ENCODE measurements at places on chromosomes 2 and 18.

DNA sequence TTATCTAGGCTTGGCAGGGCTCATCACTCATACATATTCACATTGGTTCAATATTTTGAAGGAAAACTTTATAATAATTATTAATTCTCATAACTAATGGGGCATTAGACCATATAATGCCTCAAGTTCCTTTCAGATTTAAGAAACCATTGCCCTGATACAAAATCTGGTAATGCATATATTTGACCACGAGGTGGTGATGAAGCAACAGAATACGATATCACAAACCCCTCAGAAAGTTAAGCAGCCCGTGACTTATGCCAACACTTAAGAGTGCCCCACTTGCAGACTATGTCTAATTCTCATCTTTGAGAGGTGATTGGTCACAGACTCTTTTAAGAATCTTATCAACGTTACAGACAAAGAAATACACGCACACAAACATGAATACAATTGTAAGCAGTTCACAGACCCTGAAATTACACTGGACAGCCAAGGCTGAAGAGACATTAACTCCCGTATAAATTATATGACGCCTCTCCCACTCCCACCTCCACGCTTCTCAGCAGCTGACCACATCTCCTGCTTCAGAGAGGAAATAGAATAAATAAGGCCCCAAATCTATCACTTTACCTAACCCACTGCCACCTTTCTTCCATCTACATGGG, 20.7 kb upstream of the DNAH6 start:
- DNase-seq, result no peak

DNA sequence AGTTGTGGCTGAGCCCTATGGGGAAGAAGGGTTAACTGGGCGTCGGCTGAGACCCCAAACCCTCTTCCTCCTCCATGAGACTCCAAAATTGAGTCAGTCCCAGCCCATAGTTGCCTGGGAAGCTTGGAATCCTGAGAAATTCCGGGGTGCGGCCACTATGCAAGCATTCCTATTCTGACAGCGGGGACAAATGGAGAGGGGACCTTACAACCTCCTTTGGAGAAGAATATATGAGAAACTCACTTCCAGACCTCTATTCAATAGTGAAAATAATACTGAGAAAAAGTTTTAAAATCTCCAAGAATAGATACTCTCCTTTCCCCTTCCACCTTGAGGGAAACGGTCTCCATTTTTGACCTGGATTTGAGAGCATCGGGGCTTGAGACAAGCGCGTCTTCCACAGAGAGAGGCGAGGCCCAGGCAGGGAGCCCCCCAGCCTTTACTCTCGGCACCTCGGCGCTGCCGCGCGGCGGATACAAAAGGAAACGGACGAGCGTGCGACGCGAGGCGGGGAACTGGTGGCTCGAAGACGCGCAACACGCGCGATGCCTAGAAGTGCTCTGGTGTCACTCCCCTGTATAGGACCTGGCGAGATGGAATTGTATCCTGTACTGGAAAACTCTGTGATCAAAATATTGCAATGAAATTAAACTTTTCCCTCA, 11.1 kb downstream of the NR4A2 start:
- DNase-seq, result no peak

DNA sequence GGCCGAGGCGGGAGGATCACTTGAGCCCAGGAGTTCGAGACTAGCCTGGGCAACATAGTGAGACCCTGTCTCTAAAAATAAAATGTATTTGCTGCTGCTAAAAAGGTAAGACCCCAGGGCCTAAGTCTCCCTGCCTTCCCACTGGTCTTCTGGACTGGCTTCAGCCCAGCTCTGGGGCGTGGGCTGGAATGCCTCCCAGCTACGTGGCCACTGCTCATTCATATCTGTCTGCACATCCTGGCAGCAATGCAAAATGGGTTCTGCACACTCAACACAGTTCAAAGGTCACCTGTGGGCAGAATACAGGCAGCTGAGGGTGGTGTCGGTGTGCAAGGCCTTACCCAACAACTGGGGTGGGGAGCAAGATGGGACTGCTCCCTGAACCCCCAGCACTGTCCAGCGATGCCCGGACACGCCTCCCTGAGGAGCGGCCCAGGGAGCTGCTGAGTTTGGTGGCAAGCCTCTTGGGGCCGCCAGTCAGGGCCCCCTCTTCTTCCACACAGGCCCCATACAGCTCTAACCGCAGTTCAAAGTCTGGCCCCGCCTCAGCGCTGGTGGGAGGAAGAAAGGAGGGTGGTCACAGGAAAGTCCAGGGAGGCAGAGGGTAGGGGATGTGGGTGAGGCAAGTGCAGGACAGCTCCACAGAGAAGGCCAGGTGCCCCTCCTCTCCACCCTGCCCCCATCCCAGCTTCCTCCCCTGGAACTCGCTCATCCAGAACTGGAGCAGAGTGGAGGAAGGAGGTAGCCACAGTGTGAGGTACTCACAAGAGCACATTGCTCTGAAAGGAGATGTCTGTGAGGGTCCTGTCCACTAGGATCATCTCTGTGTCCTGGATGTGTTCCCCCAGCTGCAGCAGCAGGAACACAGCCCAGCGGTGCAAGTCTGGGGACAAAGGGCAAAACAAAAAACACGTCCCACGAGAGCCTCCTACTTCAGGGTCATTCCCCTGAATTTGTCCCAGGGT, 8.2 kb downstream of the WDR54 start:
- DNase-seq, result no peak

GRCh38 chr2:45285311-45285710, 276.1 kb upstream of the SIX2 start:
- no peak for DNase-seq

DNA sequence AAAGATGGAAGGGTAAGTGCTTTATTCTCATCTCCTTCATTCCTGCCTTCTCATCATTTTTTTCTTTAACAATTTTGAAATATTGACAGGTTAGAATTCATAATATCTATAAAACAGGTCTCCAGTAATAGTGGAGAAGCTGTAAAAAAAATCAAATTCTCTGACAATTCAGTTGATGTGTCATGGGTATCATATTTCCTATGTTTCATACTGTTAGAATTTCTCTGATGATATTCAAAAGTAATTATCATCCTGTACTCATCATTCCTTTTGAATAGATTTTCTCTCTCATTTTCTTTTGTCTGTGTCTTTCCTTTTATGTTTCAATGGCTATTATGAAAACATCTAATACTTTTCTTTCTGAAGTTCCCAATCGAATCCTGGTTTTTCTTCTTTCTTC, 97.7 kb downstream of the CPS1 start:
- no peak for DNase-seq

- DNase-seq, result no peak
Measured at GRCh38 chr2:234797566-234798250, 154.1 kb upstream of the SH3BP4 start.

DNA sequence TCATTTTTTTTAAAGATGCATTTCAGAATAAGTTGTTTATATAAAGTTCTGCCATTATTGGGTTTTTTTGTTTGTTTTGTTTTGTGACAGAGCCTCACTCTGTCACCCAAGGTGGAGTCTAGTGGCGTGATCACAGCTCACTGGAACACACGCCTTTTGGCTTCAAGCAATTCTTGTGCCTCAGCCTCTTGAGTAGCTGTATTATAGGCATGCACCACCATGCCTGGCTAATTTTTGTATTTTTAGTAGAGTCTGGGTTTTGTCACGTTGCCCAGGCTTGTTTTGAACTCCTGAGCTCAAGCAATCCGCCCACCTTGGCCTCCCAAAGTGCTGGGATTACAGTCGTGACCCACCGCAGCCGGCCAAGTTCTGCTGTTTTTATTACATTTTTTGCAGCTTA, 72.3 kb downstream of the R3HDM1 start:
- DNase-seq, result no peak

DNA sequence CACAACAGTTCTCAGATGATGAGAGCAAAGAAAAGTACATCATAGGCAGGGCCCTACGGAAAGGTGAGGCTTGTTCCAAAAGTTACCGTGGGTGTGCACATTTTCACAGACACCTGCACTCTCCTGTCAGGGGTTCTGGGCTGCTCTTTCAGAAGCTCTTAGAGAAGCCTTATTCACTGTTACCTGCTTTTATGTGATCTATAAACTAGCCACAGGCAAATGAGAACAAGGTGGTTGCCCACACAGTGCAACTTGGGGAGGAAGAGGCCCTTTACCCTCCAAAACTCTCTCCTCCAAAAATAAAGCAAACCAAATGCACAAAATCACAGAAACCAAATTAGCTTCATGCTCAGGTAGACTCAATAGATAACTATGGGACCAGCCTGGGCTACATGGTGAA, 11.1 kb upstream of the CUL3 start:
- no peak for DNase-seq

- DNase-seq, result no peak
Measured at GRCh38 chr2:221569871-221570270, 2.2 kb downstream of the EPHA4 start.

GRCh38 chr2:217277646-217278398, 418.0 kb upstream of the TNP1 start:
- no peak for DNase-seq

- no peak for DNase-seq
Measured at GRCh38 chr2:100192825-100193224, 50.4 kb upstream of the AFF3 start.

DNA sequence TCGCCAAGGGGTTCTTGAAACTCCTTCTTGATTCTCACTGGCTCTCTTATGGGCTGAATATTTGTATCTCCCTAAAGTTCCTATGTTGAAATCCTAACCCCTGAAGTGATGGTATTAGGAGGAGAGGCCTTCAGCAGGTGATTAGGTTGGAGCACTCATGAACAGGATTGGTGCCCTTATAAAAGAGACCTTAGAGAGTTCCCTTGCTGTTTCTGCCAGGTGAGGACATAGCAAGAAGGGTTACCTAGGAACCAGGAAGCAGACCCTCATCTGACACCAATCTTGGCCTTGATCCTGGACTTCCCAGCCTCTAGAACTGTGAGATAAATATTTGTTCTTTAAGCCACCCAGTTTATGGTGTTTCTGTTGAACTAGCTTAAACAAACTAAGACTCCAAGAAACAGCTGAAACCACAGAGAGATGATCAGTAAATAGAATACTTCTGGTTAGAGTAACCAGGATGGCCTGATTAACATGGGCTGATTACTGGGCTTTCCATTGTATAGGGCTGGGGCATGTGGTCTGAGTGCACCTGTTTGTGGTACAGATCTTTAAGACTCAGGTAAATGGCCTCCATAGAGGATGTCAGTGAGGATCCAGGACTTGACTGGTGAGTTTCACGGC, 7.7 kb upstream of the CDC42EP3 start:
- DNase-seq, result no peak

- no peak for DNase-seq
Measured at GRCh38 chr2:182372661-182373060, 54.2 kb downstream of the PDE1A start.

DNA sequence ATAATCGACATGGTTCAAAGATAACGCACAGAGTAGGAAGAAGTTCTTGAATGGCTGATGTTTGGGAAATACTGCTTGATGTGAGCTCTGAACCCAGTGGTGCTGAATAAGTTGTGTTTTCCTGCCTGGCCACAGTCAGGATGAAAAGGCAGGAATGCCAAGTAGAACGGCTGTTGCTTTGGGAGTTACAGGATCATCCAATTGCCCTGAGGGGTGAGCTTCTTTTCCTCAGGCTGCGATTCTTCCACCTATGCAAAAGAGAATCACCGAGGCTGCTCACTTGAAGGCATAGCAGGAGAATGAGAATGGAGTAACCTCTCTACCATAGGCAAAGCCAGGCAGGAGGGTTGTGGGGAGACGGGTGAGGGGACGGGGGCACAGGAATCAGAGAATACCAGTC, 14.4 kb upstream of the IGFBP2 start:
- DNase-seq, result no peak

GRCh38 chr2:207467716-207468347, 61.9 kb upstream of the CREB1 start:
- no peak for DNase-seq

GRCh38 chr2:60608679-60609078, 55.2 kb upstream of the BCL11A start:
- DNase-seq, result no peak

DNA sequence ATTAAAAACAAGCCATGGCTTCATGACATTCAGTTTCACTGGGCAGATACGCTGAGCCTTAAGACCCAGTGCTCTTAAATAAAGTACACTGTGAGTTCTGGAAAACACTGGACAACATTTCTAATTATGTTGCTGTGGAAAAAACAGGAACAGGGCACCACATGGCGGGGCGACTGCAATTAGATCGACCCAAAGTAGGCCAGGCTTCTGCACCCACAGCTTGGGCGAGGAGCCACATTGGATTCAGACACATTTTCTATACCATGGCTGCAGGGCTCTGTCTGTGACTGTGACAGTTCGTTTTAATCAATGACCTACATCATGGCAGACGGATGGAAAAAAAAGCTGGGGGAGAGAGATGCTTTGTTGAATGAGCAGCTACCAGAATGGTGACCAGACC, 227.2 kb upstream of the HS6ST1 start:
- no peak for DNase-seq

- DNase-seq, result no peak
Measured at GRCh38 chr2:64383016-64383591, 70.9 kb upstream of the LGALSL start.

DNA sequence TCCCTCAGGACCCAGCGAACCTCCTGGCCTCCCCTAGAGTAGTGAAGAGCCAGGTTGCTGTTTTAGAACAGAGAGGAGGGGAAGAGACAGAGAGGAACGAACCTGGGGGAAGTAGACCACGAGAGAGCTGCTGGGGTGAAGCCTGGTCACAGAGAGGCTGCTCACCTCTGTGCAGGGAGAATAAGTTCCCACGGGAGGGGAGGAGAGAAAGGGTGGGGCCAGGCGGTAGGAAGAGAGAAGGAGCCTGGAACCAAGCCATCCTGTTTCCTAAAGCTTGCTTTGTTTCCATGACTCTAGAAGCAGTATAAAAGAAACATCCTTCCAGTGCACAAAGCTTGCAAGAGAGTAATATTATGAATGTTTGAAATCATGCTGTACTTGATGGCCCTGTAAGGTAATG, 147.9 kb downstream of the MYT1L start:
- DNase-seq, result no peak

DNA sequence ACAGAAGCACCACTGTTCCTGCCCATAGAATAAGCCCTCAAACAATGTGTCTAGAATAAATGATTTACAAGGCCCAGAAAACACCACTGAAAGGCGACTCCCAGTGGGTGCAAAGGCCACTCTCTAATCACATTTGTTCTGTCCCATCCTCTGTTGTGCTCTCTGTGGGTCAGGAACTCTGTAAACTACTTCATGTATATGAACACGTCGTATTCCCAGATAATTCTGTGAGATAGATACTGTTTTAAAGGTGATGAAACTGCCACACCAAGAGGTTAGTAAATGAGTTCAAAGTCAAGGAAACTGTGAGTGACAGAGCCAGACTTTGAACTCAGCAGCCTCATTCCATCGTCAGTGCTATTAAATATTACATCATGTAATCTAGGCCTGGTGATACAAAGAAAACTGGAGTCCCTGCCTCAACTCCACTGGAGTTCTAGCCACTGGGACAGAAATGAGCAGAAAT, 269.7 kb upstream of the DCC start:
- DNase-seq, result no peak

Data from SIG-M5 (cell line).